ENCODE measurements at places on chromosomes 13 and 19. TPM values are rescaled to one million over a fixed set of nuclear protein-coding genes. Genes with fewer than 3 reads are reported as not detected.

GDF15 gene
- total RNA-seq: 106 TPM

ERICH4 gene
- 0.56 TPM for total RNA-seq

ZNF358 gene
- 49.8 TPM for total RNA-seq

GRCh38 chr13:76516586-76516985, 369.6 kb downstream of the KCTD12 start:
- DNase-seq: no peak

DNA sequence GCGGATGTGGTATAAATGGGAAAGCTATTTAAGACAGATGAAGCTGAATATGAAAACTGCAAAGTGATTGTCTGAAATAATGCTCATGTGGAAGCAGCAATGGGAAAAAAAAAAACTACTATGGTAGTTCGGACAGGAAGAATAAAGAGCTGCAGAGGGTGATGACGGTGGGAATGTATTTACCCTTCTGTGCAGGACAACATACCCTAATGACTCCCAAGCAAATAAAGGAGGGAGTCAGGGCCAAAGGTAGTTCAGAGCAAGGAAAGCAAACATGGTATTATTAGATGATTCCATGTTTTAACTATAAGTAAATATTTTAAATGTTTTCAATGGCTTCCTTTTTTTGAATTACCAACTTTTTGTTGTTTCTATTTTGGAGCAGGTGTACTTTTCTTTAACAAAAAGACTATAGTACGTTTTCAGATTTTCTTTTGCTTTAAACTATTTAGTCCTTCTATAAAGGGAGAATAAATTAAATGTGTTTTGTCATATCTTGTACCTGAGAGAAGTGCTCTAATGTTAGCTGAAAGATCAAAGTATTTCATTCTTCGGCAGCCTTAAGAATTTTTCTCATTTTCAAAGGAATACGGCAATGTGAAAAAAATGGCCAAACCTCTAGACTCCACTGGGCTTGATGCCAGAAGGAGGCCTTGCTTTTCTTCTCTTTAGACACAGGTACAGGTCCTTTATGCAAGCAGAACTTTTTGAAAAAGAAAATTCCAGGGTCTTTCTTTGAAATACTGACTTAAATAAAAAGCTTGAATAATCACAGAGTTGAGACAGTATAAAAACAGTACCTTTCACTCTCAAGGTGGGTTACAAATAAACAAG, 67.8 kb upstream of the ZDHHC20 start:
- DNase-seq: no peak

DNA sequence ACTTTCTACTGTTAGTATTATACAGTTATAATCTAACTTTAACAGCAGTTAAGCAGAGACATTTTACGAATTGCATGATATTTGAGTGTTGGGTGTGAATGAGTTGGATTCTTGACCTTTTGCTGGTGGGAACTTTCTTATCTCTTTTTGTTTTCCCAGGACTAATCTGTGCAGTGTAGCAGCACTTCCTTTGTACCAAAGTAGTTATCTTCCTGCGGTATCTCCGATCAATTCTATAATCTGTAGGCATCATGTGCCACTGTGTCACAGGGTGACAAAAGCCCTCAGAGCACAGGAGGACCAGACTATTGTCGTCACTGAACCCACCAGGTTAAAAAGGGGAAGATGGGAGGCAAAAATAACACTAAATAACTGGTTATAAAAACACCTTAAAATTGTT, 823.5 kb downstream of the GPC5 start:
- DNase-seq: no peak

Data from type B pancreatic cell (in vitro differentiated cells).